ENCODE measurements at places on chromosomes 3 and 15. TPM values are rescaled to one million over a fixed set of nuclear protein-coding genes. Genes with fewer than 3 reads are reported as not detected.

The PRR20G gene
- not detected for total RNA-seq

The C3orf49 gene
- total RNA-seq: not detected

The GUCA1C gene
- 0.28 TPM for total RNA-seq

The C2CD4B gene
- 2.0 TPM for total RNA-seq

The LTK gene
- 0.83 TPM for total RNA-seq

The INSYN1 gene
- 1.3 TPM for total RNA-seq

The RCCD1 gene
- 9.5 TPM for total RNA-seq

The CHST13 gene
- total RNA-seq: 31.5 TPM

The PLA2G4F gene
- 1.1 TPM for total RNA-seq

The CD200 gene
- total RNA-seq: 6.7 TPM

The STARD9 gene
- total RNA-seq: 1.8 TPM

The CCR3 gene
- not detected for total RNA-seq

The CYP11A1 gene
- total RNA-seq: 0.80 TPM

The IGSF10 gene
- 1.0 TPM for total RNA-seq

The SPINK8 gene
- total RNA-seq: not detected

The CSTA gene
- total RNA-seq: not detected

The ROBO1 gene
- 50.1 TPM for total RNA-seq

The ACKR2 gene
- 1.9 TPM for total RNA-seq

The CLRN1 gene
- not detected for total RNA-seq

The CCR9 gene
- total RNA-seq: 0.20 TPM

The HESX1 gene
- total RNA-seq: 1.3 TPM

The NSMCE3 gene
- 15.1 TPM for total RNA-seq

The PLSCR5 gene
- total RNA-seq: 0.60 TPM

The RRP9 gene
- 17.5 TPM for total RNA-seq

The LMCD1 gene
- total RNA-seq: 185 TPM

The GOLGA6L7 gene
- total RNA-seq: not detected

The CHAC1 gene
- 22.1 TPM for total RNA-seq

The GOLGA6A gene
- not detected for total RNA-seq

The EDC3 gene
- 11.5 TPM for total RNA-seq

The SGO1 gene
- total RNA-seq: 4.5 TPM

The GOLGA6B gene
- 0.08 TPM for total RNA-seq

The FBXW12 gene
- not detected for total RNA-seq

The ISL2 gene
- total RNA-seq: 5.3 TPM

Data from hepatocyte (in vitro differentiated cells).